Amniotic epithelial cell (primary cell): ENCODE measurements at places on chromosomes 7 and 10.

- no peak for DNase-seq
These were observed 28.9 kb upstream of the RBM20 start for GRCh38 chr10:110615057-110615747.

DNA sequence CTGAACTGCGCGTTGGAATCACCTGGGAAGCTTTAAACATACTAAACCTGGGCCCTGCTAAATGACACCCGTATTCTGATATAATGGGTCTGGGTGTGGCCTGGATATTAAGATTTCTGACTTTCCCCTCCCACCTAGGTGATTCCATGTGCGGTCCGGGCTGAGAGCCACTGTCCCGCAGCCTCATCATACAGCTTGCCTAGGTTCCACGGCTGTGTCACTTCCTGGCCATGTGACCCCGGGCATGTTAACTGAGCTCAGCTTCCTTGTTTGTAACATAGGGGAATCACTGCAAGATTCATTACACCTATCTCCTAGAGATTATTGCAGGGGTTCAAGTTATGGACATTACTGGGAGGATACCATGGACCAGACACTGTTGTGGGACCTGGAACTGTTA lies 472.7 kb upstream of the GALNT17 start:
- no peak for DNase-seq

- DNase-seq: no peak
These were observed 1.5 kb upstream of the MET start for GRCh38 chr7:116670409-116671015.

DNA sequence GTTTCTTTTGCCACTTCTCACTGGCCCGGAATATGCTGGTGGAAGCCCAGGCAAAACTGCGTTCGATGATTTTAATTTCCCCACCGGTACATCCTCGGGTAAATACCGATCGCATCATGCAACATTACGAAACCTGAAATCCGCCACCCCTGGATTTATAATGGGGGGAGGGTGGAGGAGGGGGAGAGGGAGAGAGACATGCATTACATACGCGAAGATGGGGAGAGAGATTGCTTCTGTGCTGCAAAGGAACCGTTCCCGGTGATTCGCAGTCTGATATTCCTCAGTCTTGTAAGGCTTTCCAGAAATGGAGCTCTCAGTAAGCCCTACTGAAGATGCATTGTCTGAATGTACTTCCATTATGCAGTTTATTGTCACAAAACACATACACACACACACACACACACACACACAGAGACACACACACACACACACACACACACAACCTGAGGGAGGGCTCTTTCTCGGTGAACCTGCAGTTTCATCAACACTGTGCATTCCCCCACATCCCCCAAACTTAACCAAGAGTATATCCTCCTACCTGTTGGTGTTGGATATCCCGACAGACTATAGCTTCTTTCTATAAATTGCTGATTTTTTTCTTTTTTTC lies 741 bp downstream of the GPR85 start:
- DNase-seq: peak; percentile 42

GRCh38 chr10:3397231-3397630 lies 224.6 kb upstream of the PITRM1 start:
- DNase-seq: no peak

GRCh38 chr10:8194050-8194449 lies 139.6 kb downstream of the GATA3 start:
- DNase-seq: no peak

GRCh38 chr7:70696201-70696754 lies 435.7 kb upstream of the GALNT17 start:
- peak; percentile 6 for DNase-seq

- DNase-seq: peak; percentile 95
These were observed 1.6 kb downstream of the ZRANB1 start for GRCh38 chr10:124943301-124944092.

DNA sequence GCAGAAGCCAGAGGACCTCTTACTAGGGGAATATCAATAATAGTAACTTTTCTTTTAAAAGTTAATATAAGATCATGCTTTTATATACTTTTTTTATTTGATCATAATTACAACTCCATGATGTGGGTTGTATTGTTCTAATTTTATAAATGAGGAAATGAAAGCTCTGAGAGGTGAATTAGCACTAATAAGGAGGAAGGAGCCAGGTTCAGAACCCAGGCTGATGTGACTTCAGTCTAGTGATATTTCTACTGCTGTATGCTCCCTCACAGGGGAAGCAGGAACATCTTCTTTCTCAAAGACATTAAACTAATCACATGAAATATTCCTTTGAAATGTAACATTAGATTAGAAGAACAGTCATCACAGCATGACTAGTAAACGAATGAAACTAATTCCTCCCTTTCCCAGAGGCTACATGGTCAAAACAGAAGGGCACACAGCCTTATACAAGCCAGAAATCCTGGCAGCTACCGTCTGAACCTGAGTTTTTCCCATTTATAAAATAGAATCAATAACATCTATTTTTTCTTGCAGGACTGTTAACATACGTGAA lies 81.4 kb upstream of the GJD4 start:
- DNase-seq: peak; percentile 52

- DNase-seq: no peak
These were observed 128.4 kb upstream of the PHYHIPL start for GRCh38 chr10:59047957-59048618.

DNA sequence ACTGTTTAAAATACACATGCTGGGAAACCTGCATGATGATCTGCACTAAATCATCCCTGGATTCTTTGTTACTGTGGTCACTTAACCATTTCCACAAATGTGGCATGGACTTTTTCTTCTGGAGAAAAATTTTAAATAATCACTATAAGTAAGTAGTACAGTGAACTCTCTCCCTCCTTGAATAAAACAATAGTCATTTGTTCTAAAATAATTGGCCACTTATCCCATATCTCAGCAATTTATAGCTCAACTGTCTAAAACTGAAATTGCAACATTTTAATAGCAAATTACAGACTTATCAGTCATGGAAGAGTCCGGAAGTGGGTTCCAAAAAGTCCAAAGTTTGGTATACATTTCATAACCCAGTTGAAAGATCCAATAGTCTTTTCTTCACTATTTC lies 90.9 kb downstream of the MTERF1 start:
- DNase-seq: no peak

DNA sequence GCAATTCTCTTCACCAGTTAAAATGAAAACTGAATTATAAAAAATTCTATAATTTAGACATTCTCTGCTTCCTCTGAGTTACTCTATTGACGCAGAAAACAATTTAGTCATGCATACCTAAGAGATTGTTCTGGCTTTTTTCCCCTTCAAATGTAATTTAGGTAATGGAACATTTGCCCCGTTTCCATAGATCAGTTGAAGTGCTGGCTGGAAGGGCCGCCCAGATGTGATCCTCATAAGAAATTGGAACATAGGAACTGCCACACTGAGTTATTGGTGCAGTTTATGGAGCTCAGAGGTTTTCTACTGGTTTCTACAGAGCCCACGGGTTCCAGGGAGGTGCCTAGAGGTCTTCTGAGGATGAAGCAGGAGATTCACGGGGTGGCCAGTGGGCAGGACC lies 581.7 kb downstream of the SDK1 start:
- no peak for DNase-seq

DNA sequence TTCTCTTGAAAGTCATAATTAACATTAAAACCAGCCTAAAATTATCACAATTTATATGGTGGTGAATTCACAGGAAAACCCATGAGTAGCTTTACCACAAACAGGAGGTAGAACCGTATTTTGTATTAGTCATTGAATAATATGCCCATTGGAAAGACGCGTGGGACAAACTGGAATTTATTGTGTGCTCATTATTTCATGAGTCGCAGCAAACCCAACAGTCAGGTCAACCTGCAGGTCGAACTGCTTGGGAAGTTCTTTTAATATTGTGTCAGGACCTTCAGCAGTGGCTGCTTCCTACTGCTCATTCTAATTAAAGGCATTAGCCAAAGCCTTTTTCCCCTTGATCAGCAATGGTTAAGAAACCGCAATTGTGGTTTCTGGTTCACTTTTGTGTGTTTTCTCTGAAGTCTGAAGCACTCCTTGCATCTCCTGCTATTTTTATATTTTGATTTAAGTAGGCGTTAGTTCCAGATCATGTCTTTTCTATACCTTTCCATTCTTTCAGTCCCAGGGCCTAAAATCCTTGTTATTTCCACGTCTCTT lies 100.1 kb downstream of the RAB11FIP2 start:
- DNase-seq: no peak
